HT-29 (cell line): ENCODE measurements at places on chromosomes 2 and 18.
A peak's percentile ranks its signal among the peaks of the same experiment; 100 is the strongest.

DNA sequence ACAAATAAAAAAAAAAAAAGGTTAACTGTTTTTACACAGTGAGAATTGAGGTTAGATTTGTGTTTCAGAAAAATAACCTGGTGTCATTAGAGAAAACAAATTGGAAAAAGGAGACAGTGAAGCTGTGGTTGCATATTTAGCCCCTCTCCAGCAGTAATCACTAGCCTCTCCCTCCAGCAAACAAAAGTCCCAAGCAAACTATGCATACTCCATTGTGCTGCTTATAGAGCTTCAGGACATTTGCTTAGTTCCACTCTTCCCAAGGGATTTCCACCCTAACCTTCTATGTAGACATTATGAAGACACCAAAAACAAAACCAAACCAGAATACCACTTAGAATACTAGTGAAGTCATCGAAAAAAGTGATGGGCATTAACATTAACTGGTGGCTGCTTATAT is 534.2 kb upstream of the CDH2 start:
- DNase-seq, result no peak

DNA sequence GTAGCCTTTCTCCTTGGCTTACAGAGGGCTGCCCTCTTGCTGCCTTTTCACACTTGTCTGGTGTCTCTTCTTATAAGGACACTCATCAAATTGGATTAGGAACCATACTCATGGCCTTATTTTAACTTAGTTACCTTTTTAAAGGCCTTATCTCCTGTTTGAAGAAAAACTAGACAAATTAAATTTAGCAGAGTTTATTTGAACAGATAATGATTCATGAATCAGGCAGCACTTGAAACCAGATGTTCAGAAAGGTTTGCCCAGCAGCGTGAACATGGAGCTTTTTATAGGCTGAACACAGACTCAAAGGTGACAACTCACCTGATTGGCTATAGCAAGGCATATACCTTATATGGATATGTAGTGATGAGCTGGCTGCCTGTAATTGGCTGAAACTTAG is 238.0 kb downstream of the GULP1 start:
- DNase-seq, result no peak

DNA sequence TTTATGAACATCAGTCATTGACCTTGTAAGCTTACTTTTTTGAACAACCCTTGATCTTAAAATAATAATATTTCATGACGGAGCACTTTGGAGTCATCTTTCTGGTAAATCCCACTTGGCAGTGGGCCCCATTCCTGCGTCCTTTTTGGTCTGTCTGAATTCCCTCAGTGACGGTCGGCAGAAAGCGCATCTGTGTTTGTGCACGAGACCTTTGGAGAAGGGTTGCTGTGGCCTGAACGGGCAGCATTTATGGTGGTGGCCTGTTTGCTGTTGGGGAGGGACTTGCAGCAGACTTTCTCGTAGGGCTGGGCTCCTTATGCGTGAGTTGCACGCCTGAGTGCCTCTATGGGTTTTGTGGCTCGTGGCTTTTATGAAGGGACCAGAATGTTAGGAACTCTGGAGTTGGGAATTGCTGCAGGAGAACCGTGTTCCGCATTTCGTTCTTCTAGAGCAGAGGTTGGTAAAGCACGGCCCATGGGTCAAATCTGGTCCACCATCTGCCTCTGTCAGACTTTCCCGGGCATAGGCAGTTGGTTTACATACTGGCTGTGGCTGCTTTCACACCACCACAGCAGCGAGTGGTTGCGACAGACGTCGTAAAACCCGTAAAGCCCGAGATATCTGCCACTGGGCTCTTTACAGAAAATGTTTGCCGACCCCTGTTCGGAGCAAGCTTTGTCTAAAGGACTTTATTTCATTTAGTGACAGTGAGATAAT is 30.8 kb downstream of the LPIN1 start:
- no peak for DNase-seq

DNA sequence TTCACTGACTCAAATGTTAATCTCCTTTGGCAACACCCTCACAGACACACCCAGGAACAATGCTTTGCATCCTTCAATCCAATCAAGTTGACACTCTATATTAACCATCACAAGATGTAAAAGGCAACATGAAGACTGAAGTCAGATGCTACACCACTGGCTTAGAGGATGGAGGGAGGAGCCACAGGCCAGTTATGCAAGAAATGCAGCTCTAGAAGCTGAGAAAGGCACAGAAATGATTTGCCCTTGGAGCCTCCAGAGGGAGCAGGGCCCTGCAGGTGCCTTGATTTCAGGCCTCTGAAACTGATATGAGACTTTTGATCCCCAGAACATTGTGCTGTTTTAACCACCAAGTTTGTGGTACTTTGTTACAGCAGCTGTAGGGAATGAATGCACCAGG is 276.3 kb downstream of the KCNS3 start:
- no peak for DNase-seq

- DNase-seq, result no peak
Measured at GRCh38 chr2:210215120-210215519, 10.1 kb downstream of the ACADL start.

- no peak for DNase-seq
Measured at GRCh38 chr18:42011053-42011452, 56.0 kb downstream of the PIK3C3 start.

DNA sequence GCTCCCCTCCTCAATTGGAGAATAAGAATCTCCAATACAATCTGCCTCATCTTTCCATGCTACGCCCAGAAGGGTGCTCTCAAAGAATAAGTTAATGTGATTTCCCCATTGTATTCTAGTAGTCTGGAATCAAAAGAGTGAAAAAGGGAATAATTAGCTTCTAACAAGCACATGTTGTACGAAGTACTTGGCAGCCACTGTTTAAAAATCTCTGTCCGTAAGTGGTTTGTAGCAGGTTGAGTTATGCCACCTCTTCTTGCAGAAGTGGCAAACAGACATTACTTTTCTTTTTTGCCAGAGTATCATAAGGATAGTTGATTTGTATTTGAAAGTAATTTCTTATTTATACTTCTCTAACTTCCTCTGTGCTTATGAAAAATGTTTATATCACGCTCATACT is 184.7 kb downstream of the CD226 start:
- no peak for DNase-seq

DNA sequence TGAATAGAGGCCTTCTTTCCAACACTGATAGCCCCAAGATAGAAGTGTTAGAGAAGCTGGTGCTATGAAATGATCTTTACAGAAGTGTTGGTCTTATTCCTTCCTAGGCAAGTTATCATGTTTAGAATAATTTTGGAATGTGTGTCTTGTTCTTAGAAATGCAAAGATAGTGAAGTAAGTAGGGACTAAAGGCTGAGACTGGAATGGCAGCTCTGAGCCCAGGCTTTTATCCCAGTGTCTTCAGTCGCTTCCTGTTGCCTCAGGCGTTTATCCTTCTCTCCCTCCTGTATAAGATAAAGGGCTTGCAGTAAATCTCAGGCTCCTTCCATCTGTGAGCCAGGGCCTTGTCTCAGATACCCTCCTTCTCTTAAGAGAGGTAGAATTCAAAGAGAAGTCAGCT is 218.1 kb downstream of the TPGS2 start:
- DNase-seq, result no peak

- no peak for DNase-seq
Measured at GRCh38 chr18:49572611-49573345, 10.9 kb downstream of the LIPG start.

DNA sequence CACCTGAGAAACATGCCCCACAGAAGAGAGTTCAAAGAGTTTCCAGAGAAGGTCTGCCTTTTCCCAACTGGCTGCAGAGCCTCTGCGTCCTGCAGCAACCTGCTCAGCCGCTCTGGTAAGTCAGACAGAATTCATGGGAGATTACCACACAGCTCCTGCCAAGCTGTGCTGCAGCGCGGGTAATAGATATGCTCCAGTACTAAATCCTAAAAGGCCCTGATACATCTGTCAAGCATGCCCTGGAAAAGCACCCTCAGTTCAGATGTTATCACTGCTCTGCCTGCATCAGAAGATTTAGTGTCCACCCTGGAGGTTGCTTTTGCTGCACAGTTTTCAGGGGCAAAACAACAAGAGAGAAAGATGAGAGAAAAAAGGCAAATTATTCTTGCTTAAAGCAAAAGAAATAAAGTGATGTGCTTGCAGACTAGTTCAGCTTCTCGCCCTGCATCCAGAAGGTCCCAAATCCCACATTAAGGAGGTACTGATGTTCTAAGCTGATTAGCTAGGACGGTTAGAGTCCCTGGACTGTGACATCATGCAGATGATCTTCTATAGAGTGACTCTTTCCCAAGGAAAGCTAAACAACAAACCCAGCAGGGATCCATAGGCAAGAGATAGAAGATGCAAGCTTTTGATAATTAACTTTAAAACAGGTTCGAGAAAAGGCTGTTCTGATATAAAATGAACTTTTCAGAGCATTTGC is 488.6 kb downstream of the BCL11A start:
- no peak for DNase-seq

- peak; percentile 77 for DNase-seq
Measured at GRCh38 chr2:191218292-191218898, 26.8 kb upstream of the MYO1B start.

DNA sequence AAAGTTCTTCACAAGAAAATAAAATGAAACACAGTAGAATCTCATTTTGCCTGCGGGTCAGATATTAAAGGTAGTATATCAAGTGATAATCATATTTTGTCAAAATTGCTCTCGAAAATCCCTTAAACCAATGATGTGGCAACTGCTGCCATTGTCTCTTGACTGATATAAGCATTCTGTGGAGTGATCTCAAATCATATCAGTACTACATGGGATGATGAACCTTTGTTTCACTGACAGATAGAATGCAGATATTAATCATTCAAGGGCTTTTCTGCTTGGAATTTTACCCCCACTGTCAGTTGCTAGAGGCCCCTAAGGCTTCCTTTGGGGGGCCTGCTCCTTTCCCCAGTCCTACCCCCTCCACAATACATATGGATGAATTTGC is 31.3 kb upstream of the MALL start:
- DNase-seq, result no peak

DNA sequence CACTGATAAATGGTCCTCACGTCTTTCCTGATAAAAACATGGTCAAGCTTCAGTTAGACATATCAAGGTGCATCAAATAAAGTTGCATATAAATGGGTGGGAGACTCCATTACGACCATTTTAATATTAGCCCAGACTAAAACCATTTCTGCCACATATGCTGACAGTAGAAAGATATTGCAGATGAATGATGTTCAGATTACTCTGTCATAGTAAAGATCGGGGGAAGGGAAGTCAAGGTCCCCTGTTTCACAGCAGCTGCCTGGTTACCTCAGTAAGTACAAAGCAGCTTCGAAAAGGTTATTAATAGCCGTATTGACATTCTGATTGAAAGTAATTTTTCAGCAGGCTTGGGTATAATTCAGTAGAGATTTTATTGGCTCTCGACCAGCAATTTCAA is 927.7 kb upstream of the CDH2 start:
- DNase-seq, result no peak
